ENCODE measurements at places on chromosomes 1 and 21. TPM values are rescaled to one million over a fixed set of nuclear protein-coding genes. Genes with fewer than 3 reads are reported as not detected.

DNA sequence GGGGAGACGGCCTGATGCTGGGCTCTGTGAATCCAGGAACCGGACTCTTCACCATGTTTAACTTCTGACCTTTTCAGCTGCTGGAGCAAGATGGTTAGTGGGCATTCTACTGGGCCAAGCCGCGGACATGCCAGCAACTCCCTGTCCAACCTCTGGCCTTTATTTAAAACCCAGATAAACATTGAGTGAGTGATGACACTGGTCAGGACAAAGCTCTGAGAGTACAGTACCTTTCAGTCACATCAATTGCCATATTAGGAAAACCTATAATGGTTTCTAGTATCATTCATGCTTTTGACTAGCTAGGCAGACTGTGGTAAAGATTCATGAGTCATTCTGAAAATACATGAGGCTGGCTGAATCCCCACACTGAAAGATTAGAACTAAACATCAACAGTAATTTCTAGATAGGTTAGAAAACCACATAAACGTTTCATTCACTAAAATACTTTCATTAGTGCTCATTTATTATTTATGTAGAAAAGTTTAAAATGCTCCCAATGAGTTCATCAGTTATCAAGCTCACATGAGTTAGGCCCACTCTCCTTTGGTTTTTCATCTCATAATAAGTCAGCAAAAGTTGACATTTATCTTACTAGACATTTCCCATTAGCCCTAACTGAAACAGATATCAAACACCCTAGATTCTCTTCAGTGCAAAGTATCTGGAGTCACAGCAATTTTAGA, 7.1 kb upstream of the ACTA1 start:
- DNase-seq, result no peak

SH2D2A gene
- total RNA-seq, result 3.3 TPM

CD244 gene
- 0.27 TPM for total RNA-seq

DNA sequence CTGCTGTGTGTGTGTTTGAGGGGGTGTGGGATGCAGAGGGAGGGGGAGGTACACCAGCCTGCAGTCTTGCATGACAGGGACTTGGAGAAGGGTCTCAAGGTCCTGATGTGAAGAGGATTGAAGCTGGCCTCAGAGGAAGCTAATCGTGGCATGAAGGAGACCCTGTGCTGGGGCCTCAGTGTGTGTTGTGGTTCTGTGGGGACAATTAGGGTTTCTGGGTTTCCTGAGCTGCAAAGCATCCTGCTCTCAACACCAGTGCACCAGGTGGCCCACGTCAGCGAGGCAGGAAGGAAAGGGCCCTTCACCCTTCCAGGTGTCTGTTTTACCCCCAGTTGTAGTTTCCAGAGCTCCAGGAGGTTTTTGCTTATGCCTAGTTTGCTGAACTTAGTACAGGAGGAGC, 52.8 kb downstream of the TENT5C start:
- no peak for DNase-seq

GRCh38 chr1:178942285-178943198, 71.7 kb upstream of the ANGPTL1 start:
- DNase-seq, result no peak

Measured in sigmoid colon (tissue), 7 donors.